Panc1 (cell line): ENCODE measurements at places on chromosomes 1 and 21. TPM values are rescaled to one million over a fixed set of nuclear protein-coding genes. Genes with fewer than 3 reads are reported as not detected.

Gene TMEM82
- total RNA-seq = not detected

GRCh38 chr1:109850194-109850593 is 60.5 kb upstream of the CSF1 start:
- no peak for DNase-seq

DNA sequence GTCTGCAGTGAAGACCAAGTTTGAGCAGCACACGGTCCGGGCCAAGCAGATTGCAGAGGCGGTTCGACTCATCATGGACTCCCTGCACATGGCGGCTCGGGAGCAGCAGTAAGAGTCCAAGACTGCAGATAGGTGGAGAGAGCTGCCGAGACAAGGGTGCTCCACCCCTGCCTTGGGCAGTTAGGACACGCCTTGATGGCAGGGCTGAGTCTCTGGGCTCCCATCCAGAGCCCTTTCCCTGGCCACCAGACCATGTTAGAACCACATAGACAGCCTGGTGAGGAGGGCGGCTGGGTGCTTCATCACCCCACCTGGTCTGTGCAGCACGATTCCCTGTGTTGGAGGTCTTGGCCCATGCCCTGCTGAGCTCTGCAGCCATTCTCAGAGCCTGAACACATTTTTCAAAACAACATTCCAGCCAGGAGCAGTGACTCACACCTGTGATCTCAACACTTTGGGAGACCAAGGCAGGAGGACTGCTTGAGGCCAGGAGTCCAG is 17.3 kb upstream of the MIIP start:
- no peak for DNase-seq

DNA sequence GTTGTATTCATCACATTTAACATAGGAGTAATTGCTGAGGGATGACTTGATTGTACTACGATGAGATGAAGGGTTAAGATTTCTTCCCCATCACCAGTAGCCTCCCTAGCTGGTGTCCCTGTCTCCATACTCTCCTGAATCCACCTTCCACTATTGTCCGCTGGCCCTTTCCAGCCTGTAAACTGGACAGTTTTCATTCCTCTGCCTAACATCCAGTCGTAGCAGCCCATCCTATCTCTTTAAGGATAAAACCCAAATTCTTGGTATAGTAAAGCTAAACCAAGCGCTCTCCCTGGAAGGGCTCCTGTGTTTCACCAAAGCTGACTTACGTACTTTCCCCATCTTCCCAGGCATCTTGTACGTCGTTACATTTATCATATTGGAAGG is 670 bp downstream of the COX20 start:
- peak; percentile 36 for DNase-seq

DNA sequence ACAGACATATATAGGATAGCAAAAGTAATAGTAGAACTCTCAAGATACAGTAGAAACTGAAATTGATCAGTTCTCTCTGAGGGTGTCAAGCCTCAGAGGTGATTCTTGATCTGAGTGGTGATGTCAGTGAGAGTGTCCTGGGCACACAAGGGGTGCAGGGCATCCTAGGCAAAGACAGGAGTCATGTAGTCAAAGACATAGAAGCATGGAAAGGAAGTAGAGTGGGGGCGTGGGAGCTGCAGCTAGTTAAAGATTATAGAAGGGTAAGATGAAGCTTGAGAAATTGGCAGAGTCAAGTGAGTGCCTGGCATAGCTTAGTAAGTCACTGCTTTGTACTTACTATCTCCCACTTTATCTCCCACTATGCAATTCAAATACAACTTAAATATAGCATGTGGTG is 22.8 kb downstream of the CDC7 start:
- DNase-seq = no peak

- DNase-seq = no peak
Measured at GRCh38 chr1:180166436-180166800, 11.7 kb downstream of the QSOX1 start.

DNA sequence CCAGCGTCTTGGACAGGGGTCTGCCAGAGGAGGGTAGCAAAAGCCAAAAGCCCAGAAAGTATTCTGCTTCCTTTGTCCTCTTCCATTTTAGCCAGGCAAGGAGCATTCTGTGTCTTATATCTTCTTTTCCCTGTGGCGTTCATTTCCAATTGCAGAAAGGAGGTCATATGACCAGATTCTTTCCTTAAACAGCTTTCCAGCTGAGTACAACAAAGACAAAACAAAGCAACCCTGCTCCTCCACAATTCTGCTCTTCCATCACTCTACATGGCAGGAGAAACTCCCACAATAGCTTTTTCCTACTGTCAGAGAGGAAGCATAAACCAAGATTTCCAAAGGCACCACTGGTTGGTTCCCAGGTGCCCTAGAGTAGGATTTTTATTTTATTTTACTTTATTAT is 19.7 kb downstream of the ENSA start:
- DNase-seq = no peak
